GM12865 (cell line): ENCODE measurements at places on chromosomes 6 and 20.

DNA sequence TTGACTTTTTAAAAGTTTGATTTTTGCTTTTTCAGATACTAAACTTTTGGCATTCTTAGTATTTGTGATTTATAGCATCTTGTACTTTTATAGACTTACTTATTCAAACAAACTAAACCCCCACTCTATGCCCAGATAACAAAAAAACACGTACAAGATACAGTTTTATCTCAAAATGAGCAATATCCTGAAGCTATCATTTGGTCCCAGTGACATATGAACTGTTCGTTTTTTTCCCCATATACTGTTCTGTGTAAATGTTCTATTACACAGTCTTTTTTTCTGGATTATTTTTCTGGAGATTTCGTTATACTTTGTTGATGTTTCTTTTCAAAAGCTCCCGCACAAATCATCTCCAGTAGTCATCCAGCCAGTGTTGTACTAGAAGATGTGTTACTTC is 27.3 kb upstream of the SERINC3 start:
- no peak for DNase-seq

DNA sequence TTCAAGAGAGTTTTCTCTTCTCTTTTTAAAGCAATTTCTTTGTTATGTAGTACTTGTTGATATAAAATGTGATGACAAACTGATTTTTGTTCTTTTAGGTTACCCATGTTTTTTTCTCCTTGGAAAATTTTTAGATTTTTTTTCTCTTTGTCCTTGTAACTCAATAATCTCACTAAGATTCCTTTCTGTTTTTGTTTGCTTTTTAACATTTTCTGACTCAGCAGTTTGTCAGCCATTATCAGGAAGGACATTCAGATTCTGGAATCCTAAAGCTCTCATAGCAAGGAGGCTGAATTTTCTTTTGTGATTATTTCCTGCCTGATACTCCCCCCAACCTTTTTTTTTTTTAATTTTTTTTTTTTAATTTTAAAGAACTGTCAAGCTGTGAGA is 75.2 kb upstream of the CITED2 start:
- DNase-seq = no peak

DNA sequence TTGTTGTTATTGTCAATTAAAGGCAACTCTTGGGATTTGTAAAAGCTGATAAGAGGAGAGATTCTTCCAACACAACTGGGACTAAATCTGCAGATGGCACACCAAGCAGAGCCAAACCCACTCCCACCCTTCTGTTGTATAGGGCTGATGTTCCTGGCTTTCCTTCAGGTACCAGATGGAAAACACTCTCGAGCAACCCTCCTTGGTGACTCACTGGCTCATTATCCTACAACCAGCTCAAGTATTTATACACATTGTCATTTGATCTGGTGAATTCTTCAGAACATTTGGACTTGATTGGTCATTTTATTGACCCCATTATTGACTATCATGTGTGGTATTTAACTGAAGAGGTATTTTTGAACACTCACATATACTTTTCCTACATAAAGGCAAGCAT is 190.3 kb upstream of the PCSK2 start:
- DNase-seq = no peak

DNA sequence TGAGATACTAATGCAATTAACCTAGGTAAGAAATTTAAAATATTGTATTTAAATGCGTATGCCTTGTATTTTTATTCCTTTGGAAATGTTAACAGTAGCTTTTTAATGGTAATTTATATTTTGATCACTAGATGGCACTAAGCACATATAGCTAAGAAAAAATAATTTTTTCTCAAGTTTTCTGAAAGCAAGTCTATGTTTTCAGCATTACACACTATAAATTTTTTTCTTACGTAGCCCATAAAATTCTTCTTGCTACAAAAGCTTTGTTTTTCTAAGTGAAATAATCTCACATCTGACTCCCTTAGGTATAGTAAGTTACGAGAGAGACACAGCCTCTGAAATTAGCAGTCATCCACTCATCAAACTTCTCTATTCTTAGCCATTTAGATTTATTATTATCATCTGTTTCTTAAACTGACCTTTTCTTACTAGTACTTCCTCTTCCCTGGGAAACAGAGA is 35.7 kb downstream of the TSPYL4 start:
- no peak for DNase-seq

- peak; percentile 75 for DNase-seq
Observed at GRCh38 chr20:14055127-14055742, 59.9 kb downstream of the MACROD2 start.

- DNase-seq = peak; percentile 82
Observed at GRCh38 chr20:45857882-45858216, 435 bp downstream of the ZSWIM3 start.

GRCh38 chr6:170187669-170188566 is 103.0 kb downstream of the DLL1 start:
- DNase-seq = no peak
